Stimulated activated CD4-positive, alpha-beta T cell treated with anti-CD3 and anti-CD28 coated beads, Interleukin-1b, Interleukin-23, amount 100 ng/mL, for 24 hours (primary cell): ENCODE measurements at places on chromosomes 13 and 19.

- DNase-seq = no peak
Observed at GRCh38 chr19:45119582-45119981, 26.6 kb downstream of the PPP1R37 start.

DNA sequence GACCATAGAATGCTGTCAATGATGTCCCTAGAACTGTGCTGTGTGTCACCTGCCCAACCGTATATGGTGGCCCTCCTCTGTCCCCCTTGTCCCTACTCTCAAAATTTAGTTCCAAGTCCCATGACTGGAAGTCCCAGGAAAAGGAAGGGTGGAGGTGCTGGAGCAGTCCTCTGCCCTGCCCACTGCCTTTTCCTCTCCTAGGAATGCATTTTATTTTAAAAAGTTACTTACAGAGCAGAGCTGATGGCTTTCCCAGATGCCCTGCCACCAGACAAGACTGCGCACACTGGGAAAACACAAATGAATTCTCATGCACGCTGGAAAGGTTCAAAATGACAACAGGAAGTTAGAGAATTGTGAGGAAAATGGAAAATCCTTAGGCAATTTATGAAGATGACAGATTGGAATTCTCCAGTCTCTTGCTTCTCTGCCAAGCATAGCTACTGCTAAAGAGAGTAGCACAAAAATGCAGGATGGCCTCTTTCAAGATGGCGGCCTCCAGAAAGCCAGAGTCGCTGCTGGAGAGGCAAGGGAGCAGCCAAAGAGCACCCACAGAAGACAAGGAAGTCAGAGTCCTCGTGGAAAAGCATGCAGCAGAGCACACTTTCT, 117.1 kb upstream of the TSC22D1 start:
- no peak for DNase-seq

GRCh38 chr19:51546650-51547396, 15.4 kb upstream of the SIGLEC6 start:
- DNase-seq = no peak

DNA sequence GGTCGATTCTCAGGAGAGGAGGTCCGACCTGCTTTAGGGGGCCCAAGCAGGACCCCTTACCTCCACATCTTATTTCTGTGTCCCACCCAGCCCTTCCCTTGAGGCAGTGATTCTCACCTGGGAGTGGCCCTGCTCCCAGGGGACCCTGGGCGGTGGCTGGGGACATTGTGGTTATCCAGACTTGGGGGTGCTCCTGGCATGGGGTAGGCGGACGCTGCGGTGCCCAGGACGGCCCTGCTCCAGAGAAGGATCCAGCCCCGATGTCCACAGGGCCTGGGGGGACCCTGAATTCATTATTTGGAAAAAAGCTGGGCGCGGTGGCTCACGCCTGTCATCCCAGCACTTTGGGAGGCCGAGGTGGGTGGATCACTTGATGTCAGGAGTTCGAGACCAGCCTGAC, 84.4 kb downstream of the GADD45B start:
- DNase-seq = no peak

- no peak for DNase-seq
Observed at GRCh38 chr13:52599037-52599847, 43.0 kb upstream of the HNRNPA1L2 start.

DNA sequence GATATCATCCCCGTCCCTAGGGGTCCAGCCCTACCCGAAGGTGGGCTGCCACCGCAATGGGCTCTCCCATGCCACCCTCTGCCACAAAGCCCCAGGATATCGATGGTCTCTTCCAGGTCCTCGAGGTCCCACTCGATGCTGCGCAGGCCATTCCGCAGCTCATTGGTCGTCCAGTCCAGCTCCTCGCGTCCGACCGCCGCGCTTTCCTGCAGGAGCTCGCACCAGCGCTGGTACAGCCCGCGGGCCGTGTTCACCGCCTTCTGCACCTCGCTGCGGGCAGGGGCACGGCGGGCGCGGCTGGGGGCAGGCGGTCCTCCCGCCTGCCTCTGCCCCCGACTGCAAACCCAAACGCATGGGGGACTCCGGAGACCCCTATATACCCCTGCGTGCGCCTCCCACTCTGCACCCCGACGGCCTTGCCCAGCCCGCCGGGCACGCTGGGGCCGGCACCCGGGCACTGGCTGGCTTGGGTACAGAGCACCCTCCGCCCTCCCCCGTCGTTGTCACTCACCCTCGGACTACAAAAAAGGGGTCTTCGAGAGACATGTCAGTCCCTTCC, 468 bp downstream of the STX10 start:
- no peak for DNase-seq

DNA sequence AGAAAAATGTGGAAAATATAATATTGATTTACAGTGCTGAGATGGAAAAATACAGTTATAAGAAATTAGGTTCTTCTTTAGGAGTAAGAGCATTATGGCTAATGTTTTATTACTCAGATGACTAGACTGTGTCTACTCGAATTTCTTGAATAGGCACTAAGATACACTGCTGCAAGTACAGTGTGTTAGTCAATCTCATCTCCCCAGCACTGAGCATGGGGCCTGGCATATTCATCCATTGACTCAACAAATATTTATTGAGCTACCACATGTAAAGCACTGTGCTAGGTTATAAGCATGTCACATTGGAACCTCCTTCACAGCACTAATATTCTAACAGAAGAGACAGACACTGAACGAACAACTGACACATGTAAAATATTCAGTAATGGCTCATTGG, 242.5 kb upstream of the GPC6 start:
- DNase-seq = no peak

DNA sequence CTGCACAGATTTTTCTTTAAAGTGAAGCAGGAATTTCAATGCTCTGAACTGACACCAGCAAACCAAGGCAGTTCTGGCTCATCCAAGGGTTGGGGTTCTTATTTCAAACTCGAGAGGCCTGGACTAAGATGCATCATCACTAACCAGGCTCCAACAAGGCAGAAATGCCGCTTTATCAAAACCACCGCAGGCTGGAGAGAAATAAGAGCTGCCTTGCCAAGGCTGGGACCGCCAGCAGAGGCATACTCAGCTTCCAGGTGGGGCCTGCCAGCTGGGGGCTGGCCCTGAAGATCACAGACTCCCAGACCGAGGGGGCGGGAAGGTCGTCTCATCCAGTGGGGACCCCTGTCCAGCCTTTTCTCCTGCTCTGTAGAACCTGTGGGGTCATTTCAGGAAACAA, 37.4 kb upstream of the GAS6 start:
- DNase-seq = no peak

DNA sequence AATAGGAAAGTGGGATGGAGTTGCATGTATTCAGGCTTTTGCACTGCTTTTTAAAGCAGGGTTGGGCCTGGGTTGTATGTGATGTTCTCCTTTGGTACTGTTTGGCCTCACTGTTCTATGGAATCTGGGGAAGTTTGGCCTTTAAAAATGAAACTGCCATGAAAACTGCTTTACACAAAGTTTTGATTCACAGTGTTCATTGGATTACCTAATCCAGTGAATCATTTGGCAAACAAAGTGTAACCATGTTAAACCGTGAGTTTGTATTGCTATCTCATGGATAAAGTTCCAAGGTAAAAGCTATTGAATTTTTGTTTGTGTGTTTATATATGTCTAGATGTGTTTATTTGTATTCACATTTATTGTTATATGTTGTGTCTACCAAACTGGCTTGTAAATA, 1658.6 kb downstream of the OLFM4 start:
- DNase-seq = no peak

DNA sequence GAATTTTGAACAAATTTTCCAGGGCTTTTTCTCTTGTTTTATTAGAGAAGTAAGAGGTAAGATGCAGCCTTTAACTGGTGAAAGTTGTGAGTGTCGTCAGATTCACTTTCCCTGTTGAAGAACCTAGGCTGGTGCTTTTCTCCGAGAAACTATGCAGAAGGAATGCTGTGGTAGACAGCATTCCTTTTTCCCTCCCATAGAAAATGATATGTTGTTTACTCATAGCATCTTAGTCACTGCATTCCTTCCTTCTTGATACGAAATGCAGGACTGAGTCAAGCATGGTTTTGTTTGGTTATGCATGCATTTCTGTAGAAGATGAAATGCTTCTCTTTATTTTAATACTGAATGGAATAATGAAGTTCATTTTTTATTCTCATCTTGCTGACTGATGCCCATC, 3.4 kb downstream of the ITGBL1 start:
- DNase-seq = no peak

- DNase-seq = no peak
Observed at GRCh38 chr13:35731471-35731870, 255.0 kb upstream of the MAB21L1 start.

DNA sequence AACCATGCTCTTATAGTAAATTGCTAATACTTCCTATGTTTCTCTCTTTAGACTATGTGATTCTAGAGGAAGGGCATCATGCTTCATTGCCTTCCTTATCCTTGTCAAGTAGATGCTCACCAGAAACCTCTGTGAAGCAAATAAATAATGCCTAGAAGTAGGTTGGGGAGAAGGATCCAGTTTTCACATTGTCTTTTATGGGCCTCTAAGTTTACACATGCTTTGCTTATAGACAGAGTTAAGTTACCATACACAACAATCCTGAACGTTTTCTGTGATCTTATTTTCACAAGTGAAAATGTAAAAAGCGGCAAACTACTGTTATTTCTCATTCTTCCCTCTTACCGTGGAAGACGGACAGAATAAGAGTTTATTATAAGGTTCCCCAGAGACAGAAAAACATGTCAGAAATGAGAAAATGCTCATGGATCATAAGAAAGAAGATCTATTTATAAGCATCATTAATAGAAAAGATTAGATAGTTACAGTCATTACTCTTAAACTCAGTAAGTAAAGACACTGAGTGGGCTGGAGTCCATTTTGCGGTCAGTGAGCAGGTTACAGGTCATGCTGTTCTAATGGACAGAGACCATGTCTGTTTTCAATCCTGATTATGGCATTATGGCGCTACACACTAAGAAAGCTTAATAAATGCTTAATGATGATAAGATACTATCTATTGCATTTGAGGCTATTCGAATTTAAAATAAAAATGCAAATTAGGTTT, 723.9 kb downstream of the PCDH9 start:
- DNase-seq = no peak

DNA sequence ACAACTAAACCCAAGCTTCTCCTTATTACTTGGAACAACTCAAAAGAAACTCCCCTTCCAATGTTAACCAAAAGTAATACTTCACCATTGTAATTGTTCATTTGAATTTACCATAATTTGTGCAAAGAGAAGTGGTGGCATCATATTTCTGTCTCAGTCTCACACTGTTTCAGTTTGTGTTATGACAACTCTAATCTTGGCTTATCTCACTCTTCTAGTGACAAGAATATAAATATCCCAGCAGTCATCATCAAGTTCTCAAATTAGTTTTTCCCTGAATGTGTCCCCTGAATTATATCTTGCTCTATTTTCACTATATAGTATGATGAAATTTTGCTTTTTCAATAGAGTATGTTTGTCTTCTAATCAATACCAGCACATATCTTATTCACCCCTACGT, 681.4 kb upstream of the PRR20A start:
- DNase-seq = no peak

DNA sequence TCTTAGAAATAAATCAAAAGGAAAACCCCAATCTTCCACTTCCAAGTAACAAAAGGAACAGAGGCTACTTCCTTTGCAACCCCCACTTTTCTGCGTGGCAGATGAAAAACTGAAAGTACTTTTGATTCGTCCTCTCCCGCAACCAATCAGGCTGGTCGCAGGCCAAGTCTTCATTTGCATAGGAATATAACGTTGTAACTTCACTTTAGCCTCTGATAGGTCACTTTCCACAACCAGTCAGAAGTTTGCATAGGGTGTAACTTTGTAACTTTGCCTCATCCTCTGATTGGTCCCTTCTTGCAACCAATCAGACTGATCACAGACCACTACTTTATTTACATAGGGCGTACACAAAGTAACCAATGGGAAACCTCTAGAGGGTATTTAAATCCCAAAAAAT, 37.2 kb downstream of the TGDS start:
- no peak for DNase-seq

DNA sequence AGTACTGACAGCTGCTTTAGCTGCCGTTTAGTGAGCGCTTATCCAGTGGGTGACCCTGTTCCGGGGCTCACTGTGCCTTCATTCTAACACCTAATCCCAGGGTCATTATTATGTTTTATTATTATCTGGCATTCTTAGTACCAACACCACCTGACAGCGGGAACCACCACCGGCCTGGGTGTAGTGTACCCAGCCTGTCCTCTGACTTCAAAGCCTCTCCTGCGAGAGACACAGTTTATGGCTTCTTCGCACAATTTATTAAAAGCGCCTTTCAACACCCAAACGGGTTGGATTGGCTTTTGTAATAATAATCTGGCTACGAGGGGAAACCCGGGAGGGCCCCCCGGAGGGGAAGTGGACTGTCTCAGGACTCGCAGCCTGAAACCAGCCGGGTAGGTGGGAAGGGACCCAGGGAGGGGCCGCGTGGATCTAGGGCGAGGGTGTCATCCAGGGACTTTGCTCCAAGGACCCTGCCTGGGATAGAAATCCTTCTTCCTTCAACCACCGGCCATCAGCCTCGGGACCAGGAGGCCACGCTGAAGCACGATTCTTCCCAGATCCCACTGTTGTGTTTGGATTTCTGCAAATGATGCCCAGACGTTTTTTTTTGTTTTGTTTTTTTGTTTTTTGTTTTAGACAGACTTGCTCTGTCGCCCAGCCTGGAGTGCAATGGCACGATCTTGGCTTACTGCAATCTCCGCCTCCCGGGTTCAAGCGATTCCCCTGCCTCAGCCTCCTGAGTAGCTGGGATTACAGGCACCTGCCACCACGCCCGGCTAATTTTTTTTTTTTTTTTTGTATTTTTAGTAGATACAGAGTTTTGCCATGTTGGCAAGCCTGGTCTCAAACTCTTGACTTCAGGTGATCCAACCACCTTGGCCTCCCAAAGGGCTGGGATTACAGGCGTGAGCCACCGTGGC, 1.6 kb upstream of the ZBTB7A start:
- DNase-seq = no peak

- DNase-seq = no peak
Observed at GRCh38 chr13:50742968-50743367, 100.5 kb downstream of the DLEU7 start.

GRCh38 chr19:8517551-8518442, 3.8 kb upstream of the ZNF414 start:
- DNase-seq = no peak

DNA sequence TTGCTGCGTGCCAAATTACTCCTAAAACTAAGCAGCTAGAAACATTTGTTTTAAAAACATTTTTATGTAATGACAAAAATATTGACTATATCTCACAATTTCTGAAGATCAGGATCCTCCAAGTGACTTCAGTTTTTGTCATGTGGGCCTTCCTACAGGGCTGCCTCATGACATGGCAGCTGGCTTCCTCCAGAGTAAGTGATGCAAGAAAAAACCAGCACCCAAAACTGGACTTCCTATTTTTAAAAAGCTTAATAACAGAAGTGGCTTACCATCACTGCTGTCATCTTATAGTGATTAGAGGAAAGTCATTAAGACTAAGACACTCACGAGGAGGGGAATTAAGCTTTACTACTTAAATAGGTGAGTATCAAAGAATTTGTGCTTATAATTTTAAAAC, 681.7 kb downstream of the PCDH17 start:
- DNase-seq = no peak
